ENCODE measurements at places on chromosomes 12 and 14.

DNA sequence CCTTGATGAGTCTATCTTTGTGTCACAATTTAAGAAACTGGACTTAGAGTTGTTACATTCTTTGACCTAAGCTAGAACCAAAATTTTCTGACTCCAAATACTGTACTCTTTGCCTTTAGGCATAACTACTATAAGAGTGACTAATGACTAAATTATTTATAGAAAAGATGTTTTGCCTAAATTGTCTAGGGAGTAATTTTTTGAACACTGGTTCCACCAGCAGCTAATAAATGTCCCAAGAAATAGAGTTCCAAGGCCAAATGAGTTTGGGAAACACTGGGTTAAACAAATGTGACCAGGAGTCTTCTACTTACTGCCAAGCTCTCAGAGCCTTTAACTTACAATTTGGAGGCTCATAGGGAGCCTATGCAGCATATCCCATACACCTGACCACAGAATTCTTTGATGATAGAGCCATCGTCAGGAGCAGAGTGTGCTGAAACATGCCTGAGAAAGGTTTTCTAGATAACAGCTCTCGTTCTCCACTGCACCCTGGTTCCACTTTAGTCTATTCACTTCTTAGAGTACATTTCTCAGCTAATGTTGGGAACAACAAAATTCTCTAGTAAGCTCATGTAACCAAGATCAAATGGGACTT is 215.9 kb upstream of the HMGA2 start:
- DNase-seq, result no peak

DNA sequence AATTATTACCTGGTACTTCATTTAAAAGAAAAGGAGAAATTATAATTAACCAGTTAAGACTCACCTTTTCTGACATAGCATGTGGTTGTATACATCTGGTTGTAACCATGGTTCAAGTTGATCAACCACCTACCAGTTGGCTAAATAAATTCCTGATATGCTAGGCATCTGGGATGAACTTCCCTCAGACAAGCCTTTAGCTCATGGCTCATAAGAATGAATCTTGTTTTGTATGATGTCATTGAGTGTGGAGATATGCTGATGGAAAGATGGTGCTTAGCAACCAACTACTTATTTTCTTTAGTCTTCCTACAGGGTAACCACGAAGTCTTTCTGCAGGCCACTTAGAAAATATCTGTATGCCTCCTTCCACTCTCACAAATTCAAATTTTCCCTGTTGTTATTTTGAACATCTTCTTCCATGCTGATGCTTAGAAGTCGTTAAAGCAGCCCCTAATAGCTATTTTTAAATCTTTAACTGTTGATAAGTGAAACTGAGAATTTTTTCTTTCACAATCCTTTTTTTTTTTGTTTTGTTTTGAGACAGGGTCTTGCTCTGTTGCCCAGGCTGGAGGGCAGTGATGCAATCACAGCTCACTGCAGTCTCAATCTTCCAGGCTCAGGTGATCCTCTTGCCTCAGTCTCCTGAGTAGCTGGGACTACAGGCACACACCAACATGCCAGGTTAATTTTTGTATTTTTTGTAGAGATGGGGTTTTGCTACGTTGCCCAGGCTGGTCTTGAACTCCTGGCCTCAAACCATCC is 51.9 kb upstream of the PTHLH start:
- DNase-seq, result no peak

DNA sequence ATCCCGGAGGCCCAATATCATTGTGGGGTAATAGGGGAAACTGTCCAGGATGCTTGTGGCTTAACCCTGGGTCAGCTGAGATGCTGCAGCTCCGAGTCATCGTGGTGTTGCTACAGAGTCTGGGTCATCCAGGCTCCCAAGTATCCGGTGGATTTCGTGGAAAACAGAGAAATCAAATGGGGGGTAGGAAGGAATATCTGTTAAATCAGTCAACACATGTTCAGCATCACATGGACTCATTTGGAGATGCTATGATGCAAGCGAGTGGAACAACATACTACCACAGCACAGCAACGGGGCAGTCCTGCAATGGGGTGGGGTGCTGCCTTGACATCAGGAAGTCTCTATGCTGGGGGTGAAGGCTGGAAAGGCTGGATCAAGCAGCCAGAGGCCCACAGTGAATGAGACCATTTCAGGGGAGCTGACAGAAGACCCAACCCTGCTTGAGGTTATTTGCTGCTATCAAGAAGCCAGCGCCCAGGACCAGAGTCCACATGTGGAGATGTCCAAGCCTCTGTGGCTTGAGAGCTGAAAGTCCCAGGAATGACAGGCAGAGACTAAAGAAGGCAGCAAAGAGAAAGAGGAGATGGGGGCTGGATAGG is 22.9 kb downstream of the VDR start:
- DNase-seq, result no peak

DNA sequence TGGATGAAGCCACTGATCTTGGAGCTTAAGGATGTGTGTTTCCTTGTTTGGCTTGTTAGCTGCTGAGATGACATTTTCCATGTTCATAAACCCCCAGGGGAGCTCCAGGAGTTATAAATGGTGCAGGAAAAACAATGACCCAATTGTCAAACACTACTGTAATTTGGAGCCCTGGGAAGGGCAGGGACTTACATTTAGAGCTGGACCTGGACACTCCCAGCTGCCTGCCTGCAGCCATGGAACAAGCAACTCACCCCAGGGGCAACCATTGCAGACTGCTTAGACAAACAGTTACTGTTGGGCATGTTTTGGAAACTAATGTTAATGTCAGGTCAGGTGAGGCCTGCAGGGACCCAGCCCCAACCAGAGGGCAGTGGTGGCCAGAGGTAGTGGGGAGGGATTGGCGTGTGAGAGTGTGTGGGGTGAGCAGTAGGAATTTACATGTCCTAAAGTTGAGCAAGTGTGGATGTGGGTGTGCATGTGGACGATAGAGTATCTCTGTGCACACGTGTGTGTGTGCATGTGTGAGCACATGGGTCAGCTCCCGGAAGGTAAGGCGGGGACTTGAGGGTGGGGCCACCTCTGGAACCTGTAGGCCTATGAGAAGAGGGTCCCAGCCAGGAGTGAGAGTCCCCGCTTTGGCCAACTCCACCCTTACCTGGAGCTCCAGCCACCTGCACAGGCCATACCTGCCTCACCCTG is 86.4 kb upstream of the NOS1 start:
- no peak for DNase-seq

- no peak for DNase-seq
Measured at GRCh38 chr14:36513012-36513420, 7.0 kb downstream of the NKX2-1 start.

GRCh38 chr12:52061470-52062166 is 8.2 kb upstream of the ATG101 start:
- no peak for DNase-seq

GRCh38 chr12:56241424-56242303 is 11.8 kb downstream of the SLC39A5 start:
- no peak for DNase-seq

DNA sequence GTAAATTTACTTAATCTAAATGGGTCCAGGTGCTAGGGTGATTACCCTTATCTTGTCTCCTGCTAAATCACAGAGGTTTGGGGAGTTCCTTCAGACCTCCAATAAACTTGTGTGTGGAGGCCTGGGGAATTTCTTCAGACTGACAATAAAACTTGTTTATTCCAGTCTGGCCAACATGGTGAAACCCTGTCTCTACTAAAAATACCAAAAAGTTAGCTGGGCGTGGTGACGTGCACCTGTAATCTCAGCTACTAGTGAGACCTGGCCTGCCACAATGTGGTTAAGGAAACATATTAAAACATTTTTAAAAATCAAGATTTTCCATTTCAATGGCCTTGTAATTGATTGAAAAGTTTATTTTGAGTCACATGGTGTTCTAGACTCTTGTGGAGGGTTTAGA is 126.9 kb upstream of the FGD4 start:
- no peak for DNase-seq

GRCh38 chr14:36105401-36105800 is 71.1 kb downstream of the PTCSC3 start:
- no peak for DNase-seq

- no peak for DNase-seq
Measured at GRCh38 chr12:16359512-16360491, 12.4 kb downstream of the MGST1 start.

- no peak for DNase-seq
Measured at GRCh38 chr14:102370305-102370809, 7.6 kb downstream of the TECPR2 start.

DNA sequence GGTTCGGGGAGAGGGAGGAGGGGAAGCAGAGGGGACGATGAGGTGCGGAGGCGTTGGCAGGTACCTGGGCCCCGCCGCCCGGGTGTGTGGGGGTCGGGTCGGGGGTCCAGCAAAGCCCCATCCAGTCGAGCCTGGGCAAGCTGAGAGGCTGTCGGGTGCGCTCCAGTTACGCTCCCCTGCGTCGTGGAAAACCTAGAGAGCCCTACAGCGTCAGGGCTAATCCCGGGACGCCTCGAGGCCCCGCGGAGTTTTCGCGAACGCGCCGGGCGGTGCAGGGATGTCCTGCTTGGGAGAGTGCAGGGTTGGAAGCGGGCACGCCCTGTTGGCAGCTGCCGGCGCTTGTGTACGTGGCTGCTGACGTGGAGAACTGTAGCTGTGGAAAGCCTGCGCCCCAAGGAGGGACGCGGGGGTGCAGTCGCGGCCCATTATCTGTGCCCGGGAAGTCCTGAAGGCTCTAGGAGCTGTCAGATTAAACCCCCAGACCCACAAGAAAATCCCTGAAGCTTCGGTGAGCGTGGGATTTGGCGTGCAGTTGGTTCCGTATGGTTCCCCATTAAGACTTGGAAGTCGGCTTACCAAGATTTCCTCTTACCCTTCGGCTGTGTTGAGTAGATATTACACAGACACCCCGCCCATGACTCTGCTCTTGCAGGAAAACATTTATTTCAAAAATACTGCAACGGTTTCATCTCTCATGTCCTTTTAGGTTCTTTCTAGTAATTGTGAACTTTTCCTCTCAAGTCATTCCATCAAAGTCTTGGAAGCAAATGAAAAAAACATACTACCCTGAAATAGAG is 11.3 kb upstream of the SLC38A2 start:
- DNase-seq, result peak; percentile 41

GRCh38 chr12:79275631-79276030 is 411.1 kb downstream of the SYT1 start:
- DNase-seq, result no peak

DNA sequence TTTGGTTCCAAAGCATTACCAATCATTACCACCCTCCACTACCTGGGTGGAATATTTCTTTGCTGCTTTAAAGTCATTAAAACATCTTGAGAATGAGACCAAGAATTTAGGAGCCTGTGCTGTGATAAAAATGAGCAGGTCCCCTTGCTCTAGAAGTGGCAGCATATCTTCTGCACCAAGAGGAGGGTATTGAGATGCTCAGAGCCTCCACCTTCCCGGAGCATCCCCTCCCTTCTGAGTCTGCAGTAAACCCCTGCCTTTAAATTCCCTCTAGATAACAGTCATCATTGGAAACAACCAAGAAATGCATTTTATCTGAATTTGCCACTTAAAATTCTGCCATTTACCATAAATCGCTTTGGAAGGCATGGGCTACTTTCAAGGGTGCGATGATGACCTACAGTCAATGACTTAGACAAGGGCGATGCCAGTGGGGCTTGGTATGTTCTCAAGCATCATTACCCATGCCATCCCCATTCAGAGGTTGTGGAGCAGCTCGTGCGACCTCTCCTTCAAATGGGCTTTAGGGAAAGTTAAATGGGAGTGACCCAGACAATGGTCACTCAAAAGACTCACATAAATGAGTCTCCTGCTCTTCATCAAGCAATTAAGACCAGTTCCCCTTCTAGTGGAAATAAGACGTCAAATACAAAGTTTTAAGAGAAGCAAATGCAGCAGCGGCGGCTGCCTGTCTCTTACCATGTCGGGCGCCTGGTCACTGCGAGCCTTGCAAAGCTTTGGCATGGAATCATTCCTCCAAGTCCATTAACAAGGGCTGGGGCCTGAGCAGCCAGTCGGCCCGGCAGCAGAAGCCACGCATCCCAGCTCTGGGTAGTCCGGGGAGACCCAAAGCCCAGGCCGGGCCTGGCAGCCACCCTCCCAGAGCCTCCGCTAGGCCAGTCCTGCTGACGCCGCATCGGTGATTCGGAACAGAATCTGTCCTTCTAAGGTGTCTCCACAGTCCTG is 334.5 kb downstream of the TMEM121 start:
- DNase-seq, result no peak

GRCh38 chr14:33297565-33297964 is 358.9 kb downstream of the NPAS3 start:
- DNase-seq, result no peak

- DNase-seq, result no peak
Measured at GRCh38 chr14:65015391-65015790, 28.7 kb downstream of the FNTB start.

DNA sequence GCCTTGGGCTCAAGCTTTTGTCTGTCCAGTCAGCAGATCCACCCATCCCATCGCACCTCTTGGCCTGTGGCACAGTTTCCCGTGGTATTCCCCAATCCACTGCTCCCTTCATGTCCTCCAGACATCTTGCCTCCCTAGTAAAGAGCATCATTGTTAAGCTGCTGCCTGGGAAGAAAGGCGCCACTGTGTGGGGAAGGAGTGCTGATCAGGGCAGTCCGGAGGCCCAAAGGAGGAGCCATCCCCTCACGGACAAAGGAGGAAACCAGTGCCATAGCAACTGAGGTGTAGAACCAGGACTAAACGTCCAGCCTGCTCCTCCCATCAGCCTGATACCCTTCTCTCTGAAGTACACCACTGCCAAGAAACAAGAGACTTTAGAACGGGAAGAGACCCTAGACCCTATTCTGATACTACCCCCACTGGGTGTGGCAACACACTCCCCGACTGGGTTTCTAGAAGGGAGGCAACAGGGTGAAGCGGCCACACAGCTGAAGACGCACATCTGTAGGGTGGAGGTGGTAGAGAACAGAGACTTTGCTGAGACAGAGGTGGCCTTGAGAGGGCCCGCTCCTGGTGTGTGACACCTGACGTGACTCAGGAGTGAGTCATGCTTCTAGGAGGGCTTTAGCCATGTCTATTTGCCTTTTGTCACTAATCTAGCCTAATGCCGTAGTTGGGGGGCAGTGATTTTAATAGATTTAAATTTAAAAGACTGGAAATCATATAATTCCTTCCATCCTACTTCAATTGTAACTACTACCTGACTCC is 185.0 kb downstream of the DPF3 start:
- DNase-seq, result no peak

DNA sequence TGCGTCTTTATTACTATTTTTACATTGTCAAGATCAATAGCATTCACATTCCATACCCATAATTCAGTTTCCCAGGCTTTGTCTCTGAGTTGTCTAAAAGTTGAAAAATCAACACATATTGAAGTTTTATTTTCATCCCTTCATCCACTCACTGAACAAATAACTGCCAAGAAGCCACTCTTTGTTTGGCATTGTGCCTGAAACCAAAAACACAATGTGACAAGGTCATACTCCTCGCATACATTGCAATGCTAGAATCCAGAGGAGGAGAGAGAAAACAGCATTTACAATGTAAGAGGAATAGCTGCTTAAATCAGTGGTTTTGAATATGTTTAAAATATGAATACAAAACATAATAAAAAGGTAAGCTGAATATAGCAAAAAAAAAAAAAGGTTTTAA is 71.8 kb downstream of the CCDC60 start:
- DNase-seq, result no peak

DNA sequence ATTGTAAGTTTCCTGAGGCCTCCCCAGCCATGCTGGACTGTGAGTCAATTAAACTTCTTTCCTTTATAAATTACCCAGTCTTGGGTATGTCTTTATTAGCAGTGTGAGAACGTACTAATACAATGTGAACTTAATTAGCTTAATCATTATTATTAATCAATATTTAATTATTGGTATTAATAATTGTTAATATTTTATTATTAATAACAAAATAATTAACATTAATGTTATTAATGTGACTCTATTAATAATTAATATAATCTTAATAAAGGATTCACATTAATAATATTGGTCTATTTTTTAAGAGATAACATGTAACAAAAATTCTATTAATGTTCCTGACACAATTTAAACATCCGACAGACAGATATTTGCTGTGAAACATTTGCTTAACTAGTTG is 164.9 kb upstream of the ATF7IP start:
- no peak for DNase-seq

Data from activated gamma-delta T cell treated with anti-CD3 and anti-CD28 coated beads, Interleukin-2, amount 50 U/mL, for 16 hours (primary cell).